Fibroblast of skin of back (primary cell): ENCODE measurements at places on chromosomes 12 and 14.

DNA sequence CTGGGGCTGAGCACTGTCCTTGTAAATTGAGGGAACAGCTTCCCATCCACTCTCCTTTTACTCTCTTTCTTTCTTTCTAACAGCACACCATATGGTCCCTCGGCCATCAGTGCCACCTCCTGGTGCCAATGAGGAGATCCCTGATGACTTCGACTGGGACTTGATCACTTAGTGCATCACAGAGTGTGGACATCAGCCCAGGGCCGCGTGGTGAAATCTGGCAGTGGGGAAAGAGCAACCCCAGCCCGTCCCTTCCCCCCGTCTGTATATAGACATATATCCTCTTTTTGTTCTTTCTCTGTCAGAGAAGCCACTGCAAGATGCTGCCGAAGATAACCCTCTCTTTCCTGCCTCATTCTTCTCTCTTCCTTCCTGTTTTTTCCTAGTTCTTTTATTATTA, 13.5 kb downstream of the C3AR1 start:
- no peak for DNase-seq

GRCh38 chr14:51180577-51180976, 59.5 kb upstream of the TMX1 start:
- no peak for DNase-seq

DNA sequence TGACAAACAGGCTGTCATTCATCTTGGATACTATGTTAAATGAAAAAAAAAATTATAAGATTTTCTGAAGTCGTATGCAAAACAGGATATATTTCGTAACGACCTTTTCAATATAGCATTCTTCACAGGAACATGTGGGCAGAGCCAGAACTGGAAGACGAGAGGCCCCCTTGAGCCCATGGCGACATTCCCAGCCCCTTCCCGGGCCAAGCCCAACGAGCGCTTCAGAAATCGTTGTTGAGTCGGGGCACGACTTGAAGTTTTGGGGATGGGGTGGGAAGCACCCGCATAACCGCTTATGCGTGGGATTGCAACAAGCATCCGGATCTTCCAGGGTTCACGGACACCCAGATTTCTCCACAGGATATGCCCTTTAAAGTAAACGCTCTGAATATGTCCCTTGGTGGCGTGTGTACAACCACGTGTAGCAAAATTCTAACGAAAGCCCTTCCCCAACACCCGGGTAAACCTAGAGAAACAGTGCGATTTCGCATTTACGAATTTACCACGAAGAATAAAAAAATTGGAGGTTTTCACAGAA, 736 bp downstream of the C14orf39 start:
- DNase-seq, result no peak

DNA sequence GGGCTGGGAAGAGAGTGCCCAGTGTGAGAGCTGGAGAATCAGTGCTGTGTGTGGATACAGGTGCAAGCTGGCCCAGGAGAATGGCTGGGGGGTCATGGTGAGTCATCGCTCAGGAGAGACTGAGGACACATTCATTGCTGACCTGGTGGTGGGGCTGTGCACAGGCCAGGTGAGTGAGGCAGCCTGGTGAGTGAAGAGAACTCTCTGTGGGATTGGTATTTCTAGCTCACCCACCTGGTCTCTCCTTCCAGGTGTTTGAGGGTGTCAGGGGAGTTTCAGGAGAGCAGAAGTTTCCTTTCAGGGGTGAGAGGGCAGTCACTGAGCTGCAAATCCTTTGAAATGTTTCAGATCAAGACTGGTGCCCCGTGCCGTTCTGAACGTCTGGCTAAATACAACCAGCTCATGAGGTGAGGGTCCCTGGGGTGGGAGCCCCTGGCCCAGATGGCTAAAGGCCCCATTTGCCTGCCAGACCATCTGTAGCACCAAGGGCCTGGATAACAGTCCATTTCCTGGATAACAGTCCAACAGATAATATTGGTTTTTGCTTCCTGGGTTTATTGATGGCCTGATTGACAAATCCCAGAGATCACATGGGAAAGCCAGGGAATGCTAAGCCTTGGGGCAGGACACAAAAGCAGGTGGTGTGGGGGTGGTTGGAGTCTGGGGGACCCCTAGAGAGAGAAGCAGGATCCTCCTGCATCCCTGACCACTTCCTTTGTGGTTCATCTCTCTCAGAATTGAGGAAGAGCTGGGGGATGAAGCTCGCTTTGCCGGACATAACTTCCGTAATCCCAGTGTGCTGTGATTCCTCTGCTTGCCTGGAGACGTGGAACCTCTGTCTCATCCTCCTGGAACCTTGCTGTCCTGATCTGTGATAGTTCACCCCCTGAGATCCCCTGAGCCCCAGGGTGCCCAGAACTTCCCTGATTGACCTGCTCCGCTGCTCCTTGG, 5.5 kb upstream of the ATN1 start:
- DNase-seq, result no peak

DNA sequence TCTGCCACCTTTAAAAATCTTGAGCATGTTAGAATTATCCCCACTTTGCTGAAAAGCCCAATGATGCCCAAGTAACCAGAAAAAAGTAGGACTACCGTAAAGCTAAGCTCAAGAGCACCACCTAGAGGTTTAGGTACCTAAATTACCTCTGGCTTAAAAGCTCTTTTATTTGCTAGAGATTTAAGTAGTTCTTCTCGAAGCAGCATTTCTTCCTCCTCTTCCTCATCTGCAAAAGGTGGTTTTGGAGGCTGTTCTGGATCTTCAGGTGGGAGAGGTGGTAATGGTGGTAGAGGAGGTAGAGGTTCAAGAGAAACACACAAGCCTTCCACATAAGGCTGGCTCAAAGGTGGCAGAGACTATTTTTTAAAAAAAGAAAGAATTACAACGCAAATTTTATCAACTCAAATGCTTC, 26.9 kb downstream of the ZFC3H1 start:
- DNase-seq, result peak; percentile 62
